ENCODE measurements at places on chromosomes 11 and 22.

GRCh38 chr11:112408517-112408916, 147.9 kb upstream of the PLET1 start:
- DNase-seq = no peak

- DNase-seq = no peak
These were observed at the start of gene CD248 for GRCh38 chr11:66316849-66317251. TSS of gene CD248 (minus strand) at chr11:66317044. CDS start at chr11:66317027, 17 bp downstream.

DNA sequence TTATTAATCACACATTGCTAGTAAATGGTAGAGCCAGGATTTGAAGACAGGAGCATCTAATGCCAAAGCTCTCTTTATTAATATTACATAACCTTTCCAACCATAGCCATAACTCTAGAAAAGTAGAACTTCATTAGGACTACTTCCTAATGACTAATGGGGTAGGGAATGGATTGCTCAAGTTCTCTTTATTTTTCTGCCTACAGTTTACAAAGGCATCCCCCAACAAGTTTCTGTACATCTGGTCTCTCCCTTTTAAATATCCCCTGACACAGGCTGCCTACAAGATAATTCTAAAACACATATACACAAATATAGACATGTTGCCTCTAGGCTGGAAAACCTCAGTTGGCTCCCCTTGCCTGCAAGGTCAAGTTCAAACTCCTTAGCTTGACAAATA, 534.9 kb downstream of the SOX6 start:
- DNase-seq = no peak

DNA sequence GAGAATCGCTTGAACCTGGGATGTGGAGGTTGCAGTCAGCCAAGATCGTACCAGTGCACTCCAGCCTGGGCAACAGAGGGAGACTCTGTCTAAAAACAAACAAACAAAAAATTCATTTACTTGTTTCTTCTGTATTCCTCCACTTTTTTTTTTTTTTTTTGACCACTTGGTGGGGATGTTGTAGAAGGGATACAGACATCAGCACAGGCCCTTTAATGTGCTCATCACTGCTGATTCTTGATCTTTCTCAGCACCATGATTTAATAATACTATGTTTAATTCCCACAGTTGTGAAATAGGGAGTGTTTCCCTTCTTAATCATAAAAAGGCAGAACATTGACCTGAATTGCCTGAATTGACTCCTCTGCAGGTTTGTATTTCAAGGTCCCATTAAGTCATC, 4.5 kb downstream of the TTC9C start:
- no peak for DNase-seq

GRCh38 chr11:62560566-62561103, 13.1 kb downstream of the EEF1G start:
- no peak for DNase-seq

DNA sequence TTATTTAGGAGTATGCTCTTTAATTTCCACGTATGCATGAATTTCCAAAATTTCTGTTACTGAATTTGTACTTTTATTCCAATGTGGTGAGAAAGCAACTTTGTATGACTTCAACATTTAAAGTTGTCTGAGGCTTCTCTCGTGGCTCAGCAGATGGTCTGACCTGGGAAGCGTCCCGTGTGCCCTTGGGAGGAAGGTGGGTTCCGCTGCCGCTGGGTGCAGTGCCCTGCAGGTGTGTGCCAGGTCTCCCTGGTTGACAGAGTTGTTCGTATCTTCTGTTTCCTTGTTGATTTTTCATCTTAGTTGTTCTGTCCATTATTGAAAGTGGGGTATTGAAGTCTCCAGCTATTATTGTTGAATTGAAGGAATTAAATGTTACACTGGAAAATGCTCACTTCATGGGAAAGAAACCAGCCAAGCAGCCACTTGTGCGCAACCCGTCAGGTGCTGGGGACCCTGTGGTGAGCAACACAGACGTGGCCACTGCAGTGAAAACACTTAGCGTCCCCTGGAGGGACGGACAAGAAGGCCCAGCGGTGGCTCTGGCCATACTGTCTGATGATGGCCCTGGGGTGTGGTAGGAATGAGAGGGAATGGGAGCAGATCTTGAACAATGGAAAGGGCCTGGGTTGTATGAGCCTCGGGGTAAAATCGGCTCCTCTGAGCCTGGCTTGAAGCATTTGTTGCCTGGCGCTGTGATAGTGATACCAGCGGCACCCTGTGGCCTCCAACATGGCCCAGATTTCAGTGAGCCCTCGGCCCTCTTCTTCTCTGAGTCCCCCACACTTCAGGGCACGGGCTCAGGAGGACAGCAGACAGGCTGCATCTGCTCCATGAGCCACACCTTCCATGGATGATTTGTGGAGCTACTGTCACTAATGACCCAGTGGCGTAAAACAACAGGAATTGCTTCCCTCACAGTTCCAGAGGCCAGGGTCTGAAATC, 31.5 kb upstream of the KRTAP5-7 start:
- DNase-seq = no peak

- no peak for DNase-seq
These were observed 111.0 kb downstream of the CHST1 start for GRCh38 chr11:45554230-45554967.

- no peak for DNase-seq
These were observed 1.3 kb upstream of the SLC3A2 start for GRCh38 chr11:62879235-62879978.
